Activated CD4-positive, alpha-beta memory T cell treated with anti-CD3 and anti-CD28 coated beads, Interleukin-2, amount 10 ng/mL, durations not matched to agents 7 days and 5 days (primary cell): ENCODE measurements at places on chromosomes 4 and X.

DNA sequence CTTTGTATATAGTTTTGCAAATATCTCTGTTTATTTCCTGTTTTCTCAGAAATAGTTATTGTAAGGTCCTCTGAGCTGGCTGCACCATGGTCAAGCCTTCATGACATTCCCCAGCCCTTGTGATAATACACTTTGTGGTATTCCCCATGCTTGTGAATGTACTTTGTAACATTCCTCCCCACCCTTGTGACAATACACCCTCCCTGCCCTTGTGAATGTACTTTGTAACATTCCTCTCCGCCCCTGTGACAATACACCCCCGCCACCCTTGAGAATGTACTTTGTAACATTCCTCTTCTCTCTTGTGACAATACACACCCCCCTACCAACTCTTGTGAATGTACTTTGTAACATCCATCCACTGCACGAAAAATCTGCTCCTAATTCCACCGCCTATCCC is 530.7 kb downstream of the CENPC start:
- DNase-seq: no peak

DNA sequence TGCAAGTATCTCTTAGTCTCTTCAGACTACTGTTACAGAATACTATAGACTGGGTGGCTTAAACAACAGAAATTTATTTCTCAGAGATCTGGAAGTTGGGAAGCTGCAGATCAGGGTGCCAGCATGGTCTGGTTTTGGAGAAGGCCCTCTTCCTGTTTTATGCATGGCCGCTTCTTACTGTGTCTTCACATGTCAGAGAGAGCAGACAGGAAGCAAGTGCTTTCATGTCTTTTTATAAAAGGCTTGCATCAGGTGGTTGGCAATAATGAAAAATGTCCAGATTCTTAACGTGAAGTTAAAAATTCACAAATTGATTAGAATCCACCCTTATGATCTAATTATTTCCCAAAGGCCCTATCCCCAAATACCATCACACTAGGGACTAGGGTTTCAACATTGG is 284.9 kb downstream of the RPA4 start:
- no peak for DNase-seq

DNA sequence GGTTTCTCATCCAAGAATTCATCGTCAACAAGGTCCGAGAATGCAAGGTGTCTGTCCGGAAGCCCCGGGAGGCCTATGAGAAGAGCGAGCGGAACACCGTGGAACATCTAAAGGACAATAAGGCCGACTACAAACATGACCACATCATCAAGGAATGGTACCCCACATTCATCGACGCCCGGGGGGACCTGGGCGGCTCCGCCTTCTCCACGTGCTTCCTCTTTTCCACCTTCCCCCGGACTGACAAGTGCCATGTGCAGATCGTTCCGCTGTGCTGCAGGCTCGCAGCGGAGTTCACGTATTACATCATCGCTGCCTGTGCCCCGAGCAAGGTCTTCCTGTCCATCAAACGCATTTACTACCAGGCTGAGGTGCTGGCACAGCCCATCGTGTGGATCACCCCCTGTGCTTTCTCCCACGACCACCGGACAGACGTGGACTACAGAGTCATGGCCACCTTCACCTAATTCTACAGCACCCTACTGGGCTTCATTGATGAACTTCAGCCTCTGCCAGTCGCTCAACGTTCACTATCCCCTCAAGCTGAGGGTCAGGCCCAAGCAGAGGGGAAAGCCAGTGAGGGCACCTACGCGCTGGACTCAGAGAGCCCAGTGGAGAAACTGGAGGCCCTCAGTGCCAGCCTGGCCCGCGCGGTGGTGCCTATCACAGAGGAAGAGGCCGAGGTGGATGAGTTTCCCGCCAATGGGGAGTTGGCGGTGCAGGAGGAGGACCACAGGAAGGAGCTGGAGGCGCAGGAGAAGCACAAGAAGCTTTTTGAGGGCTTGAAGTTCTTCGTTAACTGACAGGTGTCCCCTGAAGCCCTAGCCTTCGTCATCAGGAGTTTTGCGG is 125.9 kb upstream of the PABPC4L start:
- DNase-seq: no peak

- no peak for DNase-seq
These were observed 1.4 kb upstream of the ZNF185 start for GRCh38 chrX:152896450-152896849.

DNA sequence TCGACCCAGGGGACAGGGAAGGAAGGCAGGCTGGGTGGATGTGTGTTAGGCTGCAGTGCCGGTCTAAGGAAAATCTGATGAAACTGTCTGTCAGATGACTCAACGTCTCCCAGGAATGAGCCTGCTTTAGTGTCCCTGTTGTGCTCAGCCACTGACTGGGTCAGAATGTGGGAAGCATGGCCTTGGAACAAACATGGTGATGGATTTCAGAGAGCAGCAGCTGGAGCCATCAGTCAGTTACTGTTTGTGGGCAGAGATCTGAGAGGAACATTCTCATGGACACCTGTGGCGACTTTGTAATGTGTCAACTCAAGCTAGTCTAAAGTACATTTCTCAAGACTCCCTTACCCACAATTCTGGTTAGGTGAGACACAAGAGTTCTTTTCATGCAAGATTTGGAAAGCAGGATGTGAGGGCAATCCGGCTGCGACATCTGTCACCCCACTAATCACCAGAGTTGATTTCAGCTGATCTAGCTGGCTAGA is 63.2 kb downstream of the ANAPC10 start:
- DNase-seq: no peak

- no peak for DNase-seq
These were observed 40.5 kb upstream of the EDNRA start for GRCh38 chr4:147440442-147440841.

- no peak for DNase-seq
These were observed 24.2 kb upstream of the DCAF8L2 start for GRCh38 chrX:27565992-27566391.

DNA sequence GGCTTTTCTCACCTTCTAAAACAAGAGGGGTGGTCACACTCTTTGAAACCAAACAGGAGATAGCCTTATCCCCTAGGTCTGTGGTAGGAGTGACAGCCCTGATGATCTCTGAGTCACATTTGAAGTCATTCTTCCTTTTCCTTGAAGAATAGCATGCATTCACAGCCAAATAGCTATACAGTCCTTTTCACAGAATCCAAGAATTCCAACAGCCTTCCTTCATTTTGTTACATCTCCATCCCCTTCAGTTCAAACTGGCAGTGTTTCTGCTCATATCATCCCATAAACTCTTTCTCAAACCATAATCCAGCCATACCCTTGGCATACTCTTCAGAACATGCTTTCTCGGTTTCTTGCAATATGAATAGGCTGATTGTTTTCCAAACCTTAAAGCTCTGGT is 33.3 kb upstream of the TMEM184C start:
- no peak for DNase-seq

- DNase-seq: no peak
These were observed 811 bp downstream of the ANKRD50 start for GRCh38 chr4:124711471-124712371.

GRCh38 chrX:115583496-115584004 is 22.6 kb downstream of the PLS3 start:
- DNase-seq: no peak

GRCh38 chr4:83252782-83253405 is 31.7 kb downstream of the COQ2 start:
- DNase-seq: peak; percentile 77

DNA sequence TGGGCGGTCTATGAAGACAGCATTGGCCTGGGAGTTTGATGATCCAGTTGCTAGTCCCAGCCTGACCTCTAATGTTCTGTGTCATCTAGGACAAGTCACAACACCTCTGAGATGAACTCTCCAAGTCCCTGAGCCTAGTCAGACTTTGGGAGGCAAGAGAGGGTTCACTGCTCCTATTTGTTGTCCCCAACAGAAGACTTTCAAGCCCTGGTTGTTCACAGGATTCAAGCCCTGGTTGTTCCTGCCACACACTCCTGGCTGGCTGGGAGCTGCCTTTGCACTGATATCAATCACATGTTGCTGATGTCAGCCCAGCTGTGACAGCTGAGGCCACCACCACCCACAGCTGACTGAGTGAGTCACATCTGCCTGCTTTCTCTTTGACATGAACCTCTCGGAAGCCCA is 253.2 kb upstream of the RASGEF1B start:
- peak; percentile 65 for DNase-seq

DNA sequence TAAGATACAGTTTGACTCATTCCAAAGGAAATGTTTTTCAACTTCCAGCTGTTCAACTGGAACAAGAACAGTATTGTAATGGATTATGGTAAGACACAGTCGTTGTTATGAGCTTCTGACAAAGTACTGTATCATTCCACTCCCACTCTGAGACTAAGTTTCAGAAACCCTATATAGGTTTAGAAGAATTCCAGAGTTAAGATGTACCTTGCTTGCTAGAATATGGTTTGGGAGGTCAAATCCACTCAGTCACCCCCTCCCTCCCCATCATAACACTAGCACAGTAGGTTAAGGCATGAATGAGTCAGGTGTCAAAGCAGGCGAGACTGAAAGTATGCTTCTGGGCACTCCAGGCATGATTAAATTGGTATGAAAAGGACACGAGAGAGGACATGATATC is 339.7 kb downstream of the DMD start:
- no peak for DNase-seq

DNA sequence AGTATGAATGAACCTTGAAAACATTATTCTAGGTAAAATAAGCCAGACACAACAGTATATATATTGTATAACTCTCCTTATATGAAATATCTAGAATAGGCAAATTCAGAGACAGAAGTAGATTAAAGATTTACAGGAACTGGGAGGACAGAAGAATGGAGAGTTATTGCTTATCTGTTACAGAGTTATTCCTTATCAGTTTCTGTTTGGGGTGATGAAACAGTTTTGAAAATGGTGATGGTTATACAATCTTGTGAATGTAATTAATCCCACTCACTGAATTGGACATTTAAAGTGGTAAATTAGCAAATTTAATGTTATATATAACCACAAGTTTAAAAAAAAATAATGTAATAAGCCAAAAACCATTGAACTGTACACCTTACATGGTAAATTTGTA is 14.5 kb upstream of the EXOC1 start:
- DNase-seq: no peak

GRCh38 chrX:103338663-103339062 is 8.6 kb downstream of the TCEAL7 start:
- no peak for DNase-seq

DNA sequence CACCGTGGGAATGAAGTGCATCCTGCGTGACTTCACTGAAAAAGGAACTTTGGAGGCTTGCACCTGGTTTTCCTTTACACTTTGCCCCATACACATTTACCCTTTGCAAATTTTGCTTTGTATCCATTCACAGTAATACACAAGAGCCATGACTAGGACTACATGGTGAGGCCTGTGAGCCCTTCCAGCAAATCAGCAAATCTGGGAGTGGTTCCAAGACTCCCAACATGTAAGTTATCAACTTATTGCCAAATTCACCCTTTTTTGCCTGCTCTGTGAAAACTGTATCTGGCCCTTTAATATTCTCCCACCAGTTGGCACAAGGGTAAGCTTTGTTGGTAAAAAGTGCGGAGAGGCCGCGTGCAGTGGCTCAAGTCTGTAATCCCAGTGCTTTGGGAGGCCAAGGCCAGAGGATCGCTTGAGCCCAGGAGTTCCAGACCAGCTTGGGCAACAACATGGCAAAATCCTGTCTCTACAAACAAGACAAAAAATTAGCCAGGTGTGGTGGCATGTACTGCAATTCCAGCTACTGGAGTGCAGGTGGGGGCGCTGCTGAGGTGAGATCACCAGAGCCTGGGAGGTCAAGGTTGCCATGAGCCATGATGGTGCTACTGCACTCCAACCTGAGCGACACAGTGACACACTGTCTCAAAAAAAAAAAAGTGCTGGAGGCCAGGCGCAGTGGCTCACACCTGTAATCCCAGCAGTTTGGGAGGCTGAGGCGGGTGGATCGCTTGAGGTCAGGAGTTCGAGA is 5.0 kb downstream of the PRMT9 start:
- DNase-seq: no peak

DNA sequence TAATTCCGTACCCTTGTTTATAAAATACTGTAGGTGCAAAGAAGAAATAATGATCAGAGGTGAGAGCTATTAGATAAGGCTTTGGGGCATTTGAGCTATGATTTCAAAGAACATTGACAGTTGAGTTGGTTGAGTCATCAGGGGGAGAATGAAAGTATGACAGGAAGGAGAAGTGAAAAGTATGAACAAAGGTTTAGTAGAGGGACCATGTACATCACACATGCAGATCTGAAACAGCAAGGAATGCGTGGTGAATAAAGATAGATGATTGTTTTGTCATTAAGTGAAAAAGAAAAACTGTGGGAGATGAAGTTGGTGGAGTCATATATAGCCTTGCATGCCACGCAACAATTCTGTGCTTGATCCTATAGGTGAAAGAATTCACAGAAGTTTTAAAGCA is 163.1 kb downstream of the ARAP2 start:
- DNase-seq: no peak

- DNase-seq: no peak
These were observed 187.9 kb downstream of the LRBA start for GRCh38 chr4:150827226-150827625.

- DNase-seq: no peak
These were observed 51.9 kb upstream of the DCTD start for GRCh38 chr4:182968917-182969650.

GRCh38 chr4:2767705-2768074 is 11.6 kb upstream of the TNIP2 start:
- no peak for DNase-seq

DNA sequence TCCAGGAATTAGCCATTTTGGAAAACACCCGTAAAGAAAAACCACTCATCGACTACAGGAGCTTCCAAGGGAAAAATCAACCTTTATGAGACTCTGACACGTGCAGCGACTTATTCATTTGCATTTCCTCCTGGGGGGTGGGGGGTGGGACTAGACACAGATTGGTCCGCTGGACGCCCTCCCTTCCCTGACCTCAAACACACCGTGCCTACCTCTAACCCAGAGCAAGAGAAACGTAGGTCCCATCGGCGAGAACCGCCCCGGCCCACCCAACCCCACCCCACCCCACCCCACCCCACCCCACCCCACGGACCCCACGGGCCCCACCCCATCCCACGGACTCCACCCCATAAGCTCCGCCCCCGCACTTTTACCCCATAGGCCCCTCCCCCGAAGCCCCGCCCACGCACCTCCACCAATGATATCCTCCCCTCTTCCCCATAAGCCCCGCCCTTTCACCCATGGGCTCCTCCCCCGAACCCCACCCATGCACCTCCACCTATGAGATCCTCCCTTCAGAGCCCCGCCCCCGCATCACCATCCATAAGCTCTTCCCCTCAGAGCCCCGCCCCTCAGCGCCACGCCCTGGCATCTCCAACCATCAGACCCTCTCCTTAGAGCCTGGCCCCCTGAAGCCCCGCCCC is 1.1 kb downstream of the GTPBP6 start:
- DNase-seq: no peak
